ENCODE measurements at places on chromosomes 2 and 18.

DNA sequence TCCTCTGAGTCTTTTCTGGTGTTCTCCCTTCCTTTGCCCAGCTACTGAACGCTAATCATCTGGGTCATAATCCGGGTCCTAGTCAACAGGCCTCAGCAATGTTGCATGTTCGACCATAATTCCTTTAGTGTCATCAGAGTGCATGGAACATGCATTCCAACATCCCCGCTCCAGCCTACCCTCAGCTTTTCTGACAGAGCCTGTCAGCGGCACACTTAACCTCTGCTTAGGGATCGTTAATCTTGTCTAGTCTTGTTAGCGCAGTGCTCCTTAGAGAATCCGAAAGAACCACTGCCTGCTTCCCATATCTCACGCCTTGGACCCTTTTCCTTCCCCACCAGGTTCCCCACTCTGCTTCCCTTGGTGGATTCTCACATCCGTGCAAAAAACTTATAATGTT is 767.9 kb upstream of the ID2 start:
- no peak for DNase-seq

DNA sequence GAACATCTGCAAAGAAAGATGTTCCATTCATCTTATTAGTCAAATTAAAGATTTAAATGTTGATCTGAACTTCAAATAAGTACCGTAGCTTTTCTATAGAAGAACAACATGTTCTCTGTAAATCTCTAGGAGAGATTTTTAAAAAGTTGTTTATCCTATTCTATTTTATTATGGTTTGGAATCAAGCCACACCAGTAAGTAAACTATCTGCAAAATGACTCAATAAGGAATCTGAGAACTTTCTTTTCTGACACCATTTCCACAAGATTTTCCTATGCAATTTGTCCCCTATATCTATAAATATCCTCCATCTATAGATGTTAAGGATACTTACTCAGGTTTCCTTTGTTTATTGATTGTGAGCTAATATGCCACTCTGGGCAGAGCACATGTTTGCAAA is 736.6 kb downstream of the CBLN2 start:
- no peak for DNase-seq

DNA sequence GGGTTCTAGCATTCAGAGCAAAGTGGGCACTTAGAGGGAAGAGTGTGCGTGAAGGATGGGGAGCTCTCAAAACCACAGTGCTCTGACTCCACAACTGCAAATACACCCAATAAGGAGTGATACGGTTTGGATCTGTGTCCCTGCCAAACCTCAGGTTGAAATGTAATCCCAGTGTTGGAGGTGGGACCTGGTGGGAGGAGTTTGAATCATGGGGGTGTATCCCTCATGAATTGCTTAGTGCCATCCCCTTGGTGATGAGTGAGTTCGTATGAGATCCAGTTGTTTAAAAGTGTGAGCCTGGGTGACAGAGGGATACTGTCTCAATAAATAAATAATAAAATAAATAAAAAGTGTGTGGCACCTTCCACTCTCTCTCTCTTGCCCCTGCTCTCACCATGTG is 50.3 kb upstream of the CCDC85A start:
- DNase-seq: no peak

DNA sequence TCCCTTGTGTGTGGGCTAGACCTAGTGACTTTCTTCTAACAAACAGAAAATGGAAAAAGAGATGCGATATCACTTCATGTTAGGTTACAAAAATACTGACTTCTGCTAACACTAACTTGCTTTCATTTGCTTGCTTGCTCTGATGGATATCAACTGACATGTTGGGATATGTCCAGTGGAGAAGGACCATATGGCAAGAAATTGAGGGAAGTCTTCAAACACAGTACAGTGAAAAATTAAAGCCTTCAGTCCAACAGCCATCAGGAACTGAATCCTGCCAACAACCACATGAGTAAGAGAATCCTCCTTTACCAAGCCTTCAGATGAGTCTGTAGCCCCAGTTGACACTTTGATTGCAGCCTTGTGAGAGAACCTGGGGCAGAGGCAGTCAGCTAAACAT is 143.9 kb downstream of the MAIP1 start:
- no peak for DNase-seq

GRCh38 chr2:8638327-8638726 is 43.5 kb upstream of the ID2 start:
- DNase-seq: no peak

DNA sequence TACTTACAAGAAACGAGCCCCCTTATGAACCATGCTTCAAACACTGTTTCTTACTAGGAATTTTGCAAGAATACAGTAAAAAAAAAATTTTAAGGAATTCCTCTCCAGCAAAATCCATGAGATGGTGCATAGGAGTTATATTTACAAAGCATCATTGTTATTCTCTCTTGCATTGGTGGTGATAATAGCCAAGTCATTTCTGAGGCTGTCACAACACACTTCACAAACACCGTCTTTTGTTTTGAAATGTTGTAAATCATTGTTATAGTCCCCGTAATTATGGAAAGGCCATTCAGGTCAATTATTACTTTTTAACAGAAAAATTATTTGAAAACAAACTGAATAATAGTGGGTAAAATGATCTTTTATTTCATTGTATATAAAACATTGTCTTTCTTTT is 60.1 kb downstream of the DYNC1I2 start:
- no peak for DNase-seq

DNA sequence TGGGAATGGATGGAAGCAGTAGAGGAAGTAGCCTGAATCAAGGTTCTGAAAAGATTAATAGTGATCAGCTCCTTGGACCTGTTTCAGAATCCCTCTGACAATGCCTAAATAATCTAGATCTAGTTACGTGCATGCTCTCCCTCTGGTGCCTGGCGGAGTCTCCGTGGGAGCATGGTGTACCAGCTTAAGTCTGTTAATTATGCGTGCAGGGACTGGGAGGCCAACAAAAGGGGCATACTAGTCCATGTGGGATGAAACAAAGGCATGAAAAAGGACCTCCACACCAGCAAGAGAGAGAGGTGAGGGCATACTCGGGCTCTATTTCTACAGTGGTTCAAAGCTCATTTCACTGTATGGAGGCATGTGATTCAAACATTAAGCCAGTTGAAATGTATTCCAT is 200.3 kb downstream of the DPP4 start:
- DNase-seq: no peak

- DNase-seq: no peak
Measured at GRCh38 chr2:219689676-219690628, 62.5 kb downstream of the SLC4A3 start.

DNA sequence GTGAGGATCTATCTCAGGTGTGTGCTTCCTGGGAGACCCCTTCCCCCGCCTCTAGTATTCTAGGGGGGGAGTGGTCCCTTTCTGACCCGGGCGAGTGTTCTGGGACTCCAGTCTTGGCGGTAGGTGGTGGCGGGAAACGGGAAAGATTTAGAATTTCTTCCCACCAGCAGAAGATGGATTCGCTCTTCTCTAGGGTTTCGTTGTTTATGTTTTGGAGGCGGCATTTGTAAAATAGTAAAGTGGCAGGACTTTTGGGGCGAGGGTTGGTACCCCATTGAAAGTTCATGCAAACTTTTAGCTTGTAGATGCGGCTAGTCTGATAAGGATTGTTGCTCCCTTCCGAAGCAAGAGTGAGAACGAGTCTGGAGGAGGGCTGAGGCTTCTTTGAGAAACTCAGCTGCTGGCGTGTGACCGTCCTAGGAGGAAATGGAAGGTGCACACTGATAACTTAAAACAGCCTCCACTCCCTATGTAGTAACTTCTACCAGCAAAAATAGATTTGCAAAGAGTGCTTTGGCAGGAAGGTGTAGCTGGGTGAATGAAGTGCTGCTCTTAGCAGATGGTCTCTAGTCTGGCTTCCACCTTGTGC is 412 bp downstream of the GPD2 start:
- no peak for DNase-seq

GRCh38 chr2:141899740-141900139 is 231.1 kb downstream of the LRP1B start:
- no peak for DNase-seq

DNA sequence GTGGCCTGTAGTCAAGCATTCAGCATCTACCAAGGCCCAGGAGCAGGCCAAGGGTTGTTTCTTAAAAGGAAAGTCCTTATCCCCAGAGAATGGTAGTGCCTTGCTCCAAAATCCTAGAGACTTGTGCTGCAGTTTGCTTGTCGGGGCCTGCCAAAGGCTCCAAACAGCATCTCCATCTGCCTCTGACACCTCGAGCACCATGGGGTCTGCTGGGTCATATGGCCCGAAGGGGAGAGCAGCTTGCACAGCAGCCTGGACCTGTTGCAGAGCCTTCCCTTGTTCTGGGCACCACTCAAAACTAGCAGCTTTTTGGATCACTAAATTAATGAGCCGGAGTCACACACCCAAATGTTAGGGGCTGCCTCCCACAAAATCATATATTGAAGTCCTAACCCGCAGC is 35.7 kb downstream of the GNAL start:
- no peak for DNase-seq

DNA sequence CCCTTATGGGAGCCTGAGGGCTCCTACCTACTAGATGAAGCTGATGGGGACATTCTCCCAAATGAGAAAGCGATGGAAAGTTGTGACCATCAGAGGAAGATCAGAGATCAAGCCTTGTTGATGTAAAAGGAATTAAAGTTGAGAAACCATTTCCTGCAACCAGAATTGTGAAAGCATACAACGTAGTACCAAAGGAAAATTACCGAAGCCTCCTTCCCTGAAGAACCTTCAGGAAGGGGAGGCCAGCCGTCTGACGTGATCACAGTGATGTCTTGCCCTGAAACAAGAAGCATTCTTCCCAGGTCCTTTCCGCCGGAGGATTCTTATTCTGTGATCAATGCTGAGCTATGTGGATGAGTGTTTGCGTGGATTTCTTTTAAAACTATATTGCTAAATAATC is 211.6 kb upstream of the TNP1 start:
- DNase-seq: no peak

GRCh38 chr2:237128026-237128703 is 42.5 kb downstream of the COPS8 start:
- DNase-seq: no peak

GRCh38 chr2:113138428-113139322 is 11.3 kb downstream of the IL1RN start:
- peak; percentile 59 for DNase-seq

- DNase-seq: no peak
Measured at GRCh38 chr18:32881009-32881408, 108.2 kb upstream of the KLHL14 start.

DNA sequence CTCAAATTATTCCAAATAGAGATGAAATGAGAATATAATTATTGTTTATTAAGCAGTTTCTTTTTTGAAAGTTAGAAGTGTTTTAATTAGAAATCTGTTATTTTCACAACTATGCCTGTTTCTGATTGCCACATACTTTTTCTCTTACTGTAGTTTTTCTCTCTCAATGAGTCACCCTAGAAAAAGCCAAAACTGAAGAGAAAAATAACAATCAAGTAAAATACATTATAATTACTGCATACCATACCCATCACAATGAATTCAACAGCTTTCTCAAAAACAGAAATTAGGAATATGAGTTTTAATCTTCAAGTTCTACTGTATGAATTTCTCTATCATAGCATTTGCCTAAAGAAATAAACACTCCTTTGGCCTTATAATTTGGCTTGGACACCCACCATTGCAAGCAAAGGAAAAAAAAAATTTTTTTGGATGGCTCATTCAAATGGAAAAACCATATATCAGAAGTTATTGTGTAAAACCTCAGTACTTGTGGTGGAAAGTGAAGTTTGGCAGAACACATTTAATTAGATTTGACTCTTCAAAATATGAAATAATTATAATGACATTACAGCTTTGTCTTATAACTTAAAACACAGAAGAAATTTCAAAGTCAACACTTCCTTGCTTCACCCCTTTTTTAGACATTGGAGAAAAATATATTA is 138.5 kb downstream of the DYM start:
- no peak for DNase-seq

GRCh38 chr18:36186461-36187192 is 670 bp upstream of the MOCOS start:
- no peak for DNase-seq

GRCh38 chr2:65000644-65001043 is 11.4 kb downstream of the SLC1A4 start:
- no peak for DNase-seq

- DNase-seq: no peak
Measured at GRCh38 chr18:24809173-24809950, 348.9 kb downstream of the HRH4 start.

DNA sequence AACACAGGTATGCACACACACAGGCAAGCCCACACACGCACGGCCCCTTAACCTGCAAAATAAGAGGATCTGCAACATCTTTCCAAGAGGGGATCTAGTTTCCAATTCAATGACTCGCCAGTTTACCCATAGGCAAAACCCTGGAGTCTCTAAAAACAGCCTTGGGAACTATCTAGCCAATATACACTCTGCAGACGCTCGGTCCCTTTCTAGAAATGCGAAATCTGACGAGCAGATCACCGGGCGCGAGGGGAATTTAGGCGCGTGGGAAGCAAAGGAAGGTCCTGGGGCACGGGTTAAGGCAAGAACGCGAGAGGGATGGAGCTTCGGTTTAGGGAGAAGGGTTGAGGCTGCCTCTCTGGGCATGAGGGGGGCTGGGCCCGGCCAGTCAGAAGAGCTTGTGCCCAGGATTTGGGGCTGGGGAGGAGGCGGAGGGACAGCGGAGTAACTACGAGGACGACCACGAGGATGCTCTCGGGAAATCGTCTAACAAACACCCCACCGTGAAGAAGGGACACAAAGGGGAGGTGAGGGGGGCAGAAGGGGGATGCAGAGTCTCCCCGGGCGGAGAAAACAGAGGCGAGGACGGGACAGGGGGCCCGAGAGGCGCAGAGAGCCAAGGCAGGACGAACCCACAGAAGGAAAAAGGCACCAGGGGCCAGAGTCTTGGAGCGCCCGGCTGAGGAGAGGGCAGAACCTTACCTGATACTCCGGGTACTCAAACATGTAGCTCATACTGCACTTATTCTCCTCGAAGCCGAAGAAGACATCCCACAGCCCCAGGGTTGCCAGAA is 542 bp downstream of the PGAP1 start:
- peak; percentile 9 for DNase-seq

- no peak for DNase-seq
Measured at GRCh38 chr18:52888014-52888413, 548.0 kb downstream of the DCC start.

GRCh38 chr2:103123516-103123915 is 361.7 kb downstream of the TMEM182 start:
- DNase-seq: no peak

GRCh38 chr18:47679864-47680263 is 250.6 kb downstream of the SMAD2 start:
- DNase-seq: no peak

DNA sequence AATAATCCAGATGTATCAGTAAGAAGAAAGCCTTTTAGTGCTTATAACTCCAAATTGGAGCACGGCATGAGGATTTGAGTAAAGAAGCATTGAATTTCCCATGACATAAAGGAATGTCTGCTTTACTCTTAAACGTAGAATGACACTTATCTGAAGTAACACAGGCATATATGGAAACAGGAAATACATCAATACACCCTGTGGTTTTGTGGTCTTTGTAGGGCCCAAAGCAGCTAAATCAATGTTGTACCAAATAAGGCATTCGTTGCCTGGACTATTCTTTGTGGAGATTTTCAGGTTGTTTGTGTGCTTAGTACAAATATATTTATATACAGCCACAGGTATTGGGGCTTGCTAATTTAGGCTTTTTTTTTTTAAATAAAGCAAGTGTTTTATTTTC is 660.5 kb downstream of the LRRTM4 start:
- no peak for DNase-seq
